ENCODE measurements at places on chromosomes 3 and 15.

DNA sequence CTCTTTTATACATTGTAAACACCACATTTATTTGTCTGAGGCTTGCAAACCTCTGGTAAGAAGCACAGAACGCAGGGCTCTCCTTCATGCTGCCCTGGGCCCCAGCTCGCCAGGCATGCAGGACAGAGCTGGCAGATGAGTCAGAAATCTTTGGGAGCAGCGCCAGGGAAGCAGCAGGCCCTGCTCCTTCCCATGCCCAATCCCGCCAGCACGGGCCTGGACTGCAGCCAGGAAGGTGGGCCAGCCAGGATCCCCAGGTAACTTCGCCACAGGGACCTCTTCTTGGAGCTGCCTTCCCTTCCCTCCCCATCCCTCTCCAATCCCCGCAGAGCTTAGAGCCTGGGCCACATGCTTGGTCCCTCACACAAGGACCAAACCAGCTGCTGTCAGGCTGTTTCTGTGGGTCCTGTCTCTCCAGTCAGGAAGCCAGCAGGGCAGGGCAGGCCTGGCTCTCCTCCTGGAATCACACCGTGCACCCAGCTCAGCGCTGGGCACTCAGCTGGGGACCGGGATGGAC lies 8.8 kb downstream of the STOML1 start:
- DNase-seq = peak; percentile 85

- no peak for DNase-seq
These were observed 93.9 kb upstream of the BHLHE40 start for GRCh38 chr3:4885316-4885715.

GRCh38 chr3:55906896-55907295 lies 419.8 kb upstream of the WNT5A start:
- no peak for DNase-seq

GRCh38 chr3:46642971-46643370 lies 30.6 kb downstream of the FAM240A start:
- DNase-seq = no peak

DNA sequence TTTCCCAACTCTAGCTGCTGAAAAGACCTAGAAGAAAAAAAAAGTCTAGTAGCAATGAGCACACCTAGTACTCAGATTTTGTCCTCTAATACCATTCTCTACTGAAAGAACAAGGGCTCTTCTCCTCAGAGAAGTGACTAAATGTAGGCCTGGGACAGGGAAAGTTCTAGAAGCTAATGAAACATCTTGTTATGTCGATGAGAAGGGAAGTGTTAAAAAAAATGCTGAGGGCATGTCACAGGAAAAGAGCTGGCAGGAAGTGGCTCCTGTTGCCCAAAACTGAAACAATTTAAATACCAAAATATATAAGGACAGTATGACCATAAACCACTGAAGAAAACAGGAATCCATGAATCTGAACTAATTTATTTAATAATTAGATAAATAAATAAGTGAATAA lies 581.4 kb upstream of the TBL1XR1 start:
- DNase-seq = no peak

GRCh38 chr3:157119369-157119951 lies 40.5 kb downstream of the CCNL1 start:
- no peak for DNase-seq

GRCh38 chr15:58019503-58020376 lies 45.8 kb downstream of the ALDH1A2 start:
- no peak for DNase-seq

DNA sequence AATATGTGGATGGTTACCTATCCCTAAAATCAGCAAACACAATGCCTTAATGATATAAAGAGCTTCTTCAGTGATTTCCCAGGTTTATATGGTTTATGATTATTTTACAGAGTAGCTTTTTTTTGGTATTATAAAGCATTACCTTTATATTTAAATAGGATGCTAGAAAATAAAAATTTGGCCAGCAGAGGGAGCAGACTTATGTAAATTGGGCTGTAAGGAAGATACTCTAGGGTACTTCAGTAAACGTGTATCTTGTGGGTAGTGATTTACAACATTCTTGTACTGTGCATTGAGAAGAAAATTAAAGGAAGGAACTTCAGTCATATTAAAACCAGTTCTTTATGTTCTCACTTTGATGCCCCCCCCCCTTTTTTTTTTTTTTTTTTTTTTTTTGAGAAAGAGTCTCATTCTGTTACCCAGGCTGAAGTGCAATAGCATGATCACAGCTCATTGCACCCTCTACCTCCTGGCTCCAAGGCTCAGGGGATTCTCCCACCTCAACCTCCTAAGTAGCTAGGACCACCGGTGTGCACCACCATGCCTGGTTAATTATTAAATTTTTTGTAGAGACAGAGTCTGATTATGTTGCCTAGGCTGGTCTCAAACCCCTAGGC lies 167.9 kb downstream of the BBX start:
- peak; percentile 62 for DNase-seq

DNA sequence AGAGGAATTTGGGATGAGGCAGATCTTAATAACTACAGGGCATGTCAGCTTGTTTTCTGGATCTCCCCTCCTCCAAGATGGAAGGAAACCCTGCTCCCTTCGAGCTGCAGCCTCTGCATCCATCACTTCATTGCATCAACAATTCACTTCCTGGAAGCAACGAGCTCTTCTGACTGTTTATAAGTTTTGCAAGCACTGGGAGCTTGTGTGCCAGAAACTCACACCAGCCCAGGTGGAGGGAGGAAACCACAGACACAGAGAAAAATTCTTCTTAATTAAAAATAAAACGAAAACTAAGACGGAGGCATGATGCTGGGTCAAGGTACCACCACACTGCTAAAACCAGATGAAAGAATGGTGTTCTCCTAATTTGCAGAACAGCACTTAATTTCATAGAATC lies 10.6 kb downstream of the LRIG1 start:
- no peak for DNase-seq

- no peak for DNase-seq
These were observed 528.8 kb downstream of the SHQ1 start for GRCh38 chr3:72319194-72320094.

- DNase-seq = no peak
These were observed 115.2 kb upstream of the PDZRN3 start for GRCh38 chr3:73739791-73740453.

GRCh38 chr3:112806903-112807302 lies 39.8 kb downstream of the CD200R1L start:
- DNase-seq = no peak

- no peak for DNase-seq
These were observed 617.4 kb downstream of the NAALADL2 start for GRCh38 chr3:175476489-175476888.

Measured in ACHN (cell line).